ENCODE measurements at places on chromosomes 7 and 10. TPM values are rescaled to one million over a fixed set of nuclear protein-coding genes. Genes with fewer than 3 reads are reported as not detected.

DNA sequence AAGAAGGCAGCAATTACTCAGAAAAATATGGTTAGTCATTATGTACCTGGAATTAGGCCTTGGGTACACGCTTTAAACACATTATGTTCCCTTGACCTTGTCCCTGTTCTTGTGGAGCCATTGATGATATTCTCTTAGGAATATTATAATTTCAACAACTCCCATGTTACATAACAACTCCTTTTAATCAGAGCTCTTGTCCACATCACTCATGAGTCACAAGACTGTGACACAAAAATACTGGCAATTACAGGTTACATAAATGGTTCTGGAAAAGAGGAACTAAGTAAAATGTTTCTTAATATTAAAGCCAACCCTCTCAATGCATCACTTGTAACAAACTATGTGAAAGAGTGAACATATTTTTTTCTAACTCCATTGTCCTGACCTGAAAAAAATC, 143.8 kb upstream of the PCLO start:
- DNase-seq = no peak

DNA sequence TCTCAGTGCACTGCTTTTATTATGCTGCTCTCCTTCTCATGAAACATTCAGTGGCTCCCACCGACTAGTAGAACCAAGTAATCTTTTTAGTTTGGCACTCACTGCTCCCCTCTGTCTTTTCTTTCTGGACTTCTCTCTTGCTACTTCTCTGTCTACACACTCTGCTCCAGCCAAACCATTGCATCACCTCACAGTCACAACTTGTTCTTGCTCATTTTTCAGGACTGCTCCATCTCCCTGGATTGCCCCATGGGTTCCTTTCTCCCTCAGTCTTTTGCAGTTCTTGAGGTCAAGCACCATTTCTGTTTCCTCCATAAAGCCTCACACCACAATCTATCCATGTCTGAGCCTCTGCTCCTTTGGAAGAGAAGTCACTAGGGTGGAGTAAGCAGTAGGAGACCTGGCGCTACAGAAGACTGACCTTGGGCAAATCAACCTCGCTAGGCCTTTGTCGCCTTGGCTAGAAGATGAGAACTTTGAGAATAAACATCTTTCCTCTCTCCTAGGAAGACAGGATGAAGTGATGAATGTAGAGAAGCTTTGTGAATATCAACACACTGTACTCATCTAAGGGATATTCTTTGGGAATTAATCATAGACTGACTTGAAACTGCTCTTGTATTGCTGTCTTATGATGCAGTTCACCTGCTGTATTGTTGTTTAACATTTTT, 186.2 kb downstream of the LRMDA start:
- DNase-seq = no peak

- no peak for DNase-seq
Measured at GRCh38 chr7:100682228-100682741, 8.7 kb downstream of the GNB2 start.

- DNase-seq = no peak
Measured at GRCh38 chr10:44684661-44685060, 226.5 kb upstream of the TMEM72 start.

- DNase-seq = no peak
Measured at GRCh38 chr10:51574248-51575048, 124.9 kb downstream of the CSTF2T start.

- DNase-seq = peak; percentile 19
Measured at GRCh38 chr10:93703066-93703465, 674 bp upstream of the FRA10AC1 start.

- DNase-seq = no peak
Measured at GRCh38 chr10:48416584-48417232, 110.2 kb downstream of the MAPK8 start.

Gene GIMAP2
- total RNA-seq = 7.3 TPM

Gene MET
- total RNA-seq = 7.1 TPM

Gene C7orf25
- 2.9 TPM for total RNA-seq

Gene ZFYVE27
- 19.0 TPM for total RNA-seq

Gene CYP2C8
- 0.30 TPM for total RNA-seq

Gene OR13A1
- total RNA-seq = 0.10 TPM
